SJCRH30 (cell line): ENCODE measurements at places on chromosomes 1 and 21. TPM values are rescaled to one million over a fixed set of nuclear protein-coding genes. Genes with fewer than 3 reads are reported as not detected.
A peak's percentile ranks its signal among the peaks of the same experiment; 100 is the strongest.

The TNFRSF8 gene
- 0.32 and 0.43 TPM in 2 replicates for total RNA-seq

The GPR3 gene
- 8.3 TPM in 2 replicates for total RNA-seq

DNA sequence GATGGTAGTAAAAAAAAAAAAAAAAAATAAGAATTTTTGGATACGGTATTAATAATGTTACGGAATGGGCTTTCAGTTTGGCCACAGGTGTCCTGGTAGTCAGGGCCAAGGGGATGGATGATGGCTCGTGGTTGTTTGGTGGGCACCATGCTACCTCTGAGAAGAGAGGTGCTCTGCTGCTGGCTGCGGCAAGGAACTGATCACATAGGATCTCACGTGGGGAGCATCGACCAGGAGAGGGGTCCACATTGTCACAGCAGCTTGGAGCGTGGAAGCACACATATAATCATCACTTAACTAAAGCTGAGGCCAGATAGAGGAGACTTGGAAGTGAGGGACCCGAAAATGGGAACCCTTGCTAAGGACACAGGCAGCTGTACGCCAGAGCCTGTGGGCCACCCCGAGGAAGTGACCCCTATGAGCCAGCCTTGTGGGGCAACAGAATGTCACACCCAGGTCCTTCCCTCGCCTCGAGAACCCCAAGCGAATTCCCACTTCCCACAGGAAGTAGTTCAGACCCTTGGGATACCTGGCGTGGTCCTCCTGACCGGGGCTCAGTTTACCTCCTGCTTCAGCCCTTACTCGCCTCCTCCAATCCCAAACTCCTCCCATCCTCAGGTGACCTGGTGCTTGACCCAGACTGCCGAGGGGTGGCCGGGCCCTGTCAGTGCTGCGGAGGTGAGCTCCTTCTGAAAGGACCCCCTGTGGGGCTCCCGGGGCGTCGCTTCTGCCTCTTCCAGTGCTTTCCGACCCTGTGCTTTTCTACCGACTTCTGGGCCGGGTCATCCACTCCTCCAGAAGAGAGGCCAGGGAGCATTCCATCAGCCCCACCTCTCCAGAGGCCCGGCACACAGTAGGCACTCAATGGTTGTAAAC, 222.0 kb downstream of the CAMTA1 start:
- no peaks in the 10 kb centered on the region for H3K4me1 ChIP-seq
- no peak for DNase-seq
- peaks cover 67% of the 10 kb centered on the region for H3K27me3 ChIP-seq
- no peak overlapping the region for H3K27ac ChIP-seq

GRCh38 chr1:28509705-28510272, 3.9 kb downstream of the RCC1 start:
- H3K27me3 ChIP-seq = peaks cover 14% of the 10 kb centered on the region
- peak overlapping the region; percentile 87 for H3K27ac ChIP-seq
- peak overlapping the region; percentile 82 for H3K4me3 ChIP-seq

GRCh38 chr1:223840254-223840653, 5.5 kb downstream of the TP53BP2 start:
- H3K36me3 ChIP-seq = no peaks in the 10 kb centered on the region
- no peak overlapping the region for H3K4me3 ChIP-seq
- no peak overlapping the region for H3K27ac ChIP-seq
- H3K27me3 ChIP-seq = no peaks in the 10 kb centered on the region

GRCh38 chr1:35659589-35659988, 18.3 kb upstream of the PSMB2 start:
- DNase-seq = no peak
- no peaks in the 10 kb centered on the region for H3K4me1 ChIP-seq
- H3K36me3 ChIP-seq = no peaks in the 10 kb centered on the region
- no peaks in the 10 kb centered on the region for H3K27me3 ChIP-seq

DNA sequence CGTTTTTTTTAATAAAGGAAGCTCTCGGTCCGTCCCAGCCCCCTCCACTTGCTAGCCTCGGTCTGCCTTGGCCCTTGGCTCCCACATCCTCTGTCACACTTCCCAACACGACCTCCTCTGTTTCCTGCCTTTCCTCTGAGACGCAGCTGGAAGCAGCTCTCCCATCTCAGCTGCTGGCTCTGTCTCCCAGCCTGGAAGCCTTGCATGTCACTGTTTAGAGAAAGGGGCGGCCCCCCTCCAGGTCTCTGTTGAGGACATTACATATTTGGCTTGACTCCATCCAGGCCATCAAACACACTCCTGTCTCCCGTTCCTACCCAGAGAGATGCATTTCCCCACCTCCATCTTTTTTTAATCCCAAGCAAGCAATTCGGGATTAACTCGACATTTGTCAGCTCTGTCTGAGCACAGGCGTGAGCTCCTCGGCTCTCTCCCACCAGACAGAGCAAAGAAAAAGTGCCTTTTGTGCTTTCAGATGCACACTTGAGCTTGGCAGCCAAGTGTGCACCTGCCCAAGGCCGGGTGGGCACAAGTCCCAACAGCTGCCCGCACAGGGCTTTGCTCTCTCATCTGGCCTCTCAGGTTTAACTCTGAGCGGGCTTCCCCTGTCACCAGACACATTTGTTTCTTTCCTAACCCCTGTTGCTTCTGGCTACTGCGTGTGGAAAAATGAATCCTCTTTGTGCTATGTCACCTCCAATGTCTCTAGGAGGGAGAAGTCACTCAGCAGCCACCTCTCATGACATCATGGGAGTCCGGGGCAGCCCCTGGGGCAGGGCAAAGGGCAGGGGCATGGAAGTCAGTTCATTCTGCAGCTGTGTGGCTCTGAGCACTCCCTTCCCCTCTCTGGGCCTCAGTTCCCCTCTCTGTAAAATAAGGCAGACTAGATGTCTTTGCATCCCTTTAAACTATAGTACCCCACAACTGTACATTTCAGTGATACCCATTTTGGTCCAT, 108.3 kb downstream of the KCND3 start:
- peak; percentile 82 for DNase-seq
- H3K27me3 ChIP-seq = no peaks in the 10 kb centered on the region
- H3K27ac ChIP-seq = peak overlapping the region; percentile 46
- peak overlapping the region; percentile 2; the same call in 1 of the 2 replicates for H3K4me3 ChIP-seq
- H3K4me1 ChIP-seq = peaks cover 47% of the 10 kb centered on the region

- H3K4me3 ChIP-seq = no peak overlapping the region
- H3K4me1 ChIP-seq = peaks cover under 1% of the 10 kb centered on the region; the same call in 1 of the 2 replicates
- DNase-seq = no peak
- H3K27ac ChIP-seq = no peak overlapping the region
- H3K27me3 ChIP-seq = no peaks in the 10 kb centered on the region
- no peaks in the 10 kb centered on the region for H3K36me3 ChIP-seq
These were observed 347.4 kb upstream of the ADGRL2 start for GRCh38 chr1:81453367-81453703.

- H3K4me3 ChIP-seq = no peak overlapping the region
- H3K27me3 ChIP-seq = no peaks in the 10 kb centered on the region
- no peaks in the 10 kb centered on the region; the same call in 1 of the 2 replicates for H3K4me1 ChIP-seq
- H3K36me3 ChIP-seq = no peaks in the 10 kb centered on the region
These were observed 88.9 kb upstream of the NGF start for GRCh38 chr1:115426956-115427355.

DNA sequence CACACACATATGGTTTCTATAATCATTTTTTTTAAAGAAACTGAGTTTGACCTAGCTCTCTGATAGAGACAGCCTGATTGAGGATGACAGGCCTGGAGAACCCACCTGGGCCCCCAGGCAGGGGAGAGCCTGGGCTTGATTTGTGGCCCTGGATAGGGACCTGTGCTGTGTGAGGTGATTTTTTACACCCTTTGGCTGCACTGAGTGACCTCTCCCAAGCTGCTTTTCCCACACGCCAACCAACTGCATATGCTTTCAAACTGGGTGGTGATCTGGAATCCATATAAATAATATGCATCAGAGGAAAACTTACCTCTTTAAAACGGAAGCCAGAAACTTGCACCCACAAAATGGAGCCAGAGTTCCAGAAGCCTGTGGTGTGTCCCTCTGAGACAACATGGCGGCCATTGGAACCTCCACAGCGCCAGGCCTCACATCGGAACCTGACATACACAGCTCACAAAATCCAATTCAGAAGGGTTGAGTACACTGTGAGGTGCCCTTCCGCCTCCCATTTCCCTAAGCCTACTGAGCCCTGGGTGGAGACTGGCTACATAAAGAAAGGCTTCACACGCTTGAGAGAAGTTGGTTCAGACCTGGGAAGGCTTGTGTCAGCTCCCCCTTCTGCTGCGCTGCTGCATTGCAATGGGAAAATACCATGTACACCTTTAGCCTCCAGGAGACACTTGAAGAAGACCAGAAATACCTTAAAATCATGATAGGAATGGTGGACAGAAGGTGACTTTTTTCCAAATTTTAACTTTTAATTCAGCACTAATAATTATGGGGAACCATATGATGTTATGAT, 160.7 kb downstream of the HHIPL2 start:
- no peaks in the 10 kb centered on the region for H3K4me1 ChIP-seq
- H3K36me3 ChIP-seq = no peaks in the 10 kb centered on the region
- DNase-seq = peak; percentile 41
- no peak overlapping the region for H3K27ac ChIP-seq
- H3K27me3 ChIP-seq = no peaks in the 10 kb centered on the region; the same call in 1 of the 2 replicates

GRCh38 chr1:16612332-16613172, 812 bp downstream of the NBPF1 start:
- H3K27ac ChIP-seq = no peak overlapping the region
- H3K4me3 ChIP-seq = peak overlapping the region; percentile 94
- H3K27me3 ChIP-seq = no peaks in the 10 kb centered on the region
- peaks cover 8% of the 10 kb centered on the region for H3K4me1 ChIP-seq
- DNase-seq = peak; percentile 76

DNA sequence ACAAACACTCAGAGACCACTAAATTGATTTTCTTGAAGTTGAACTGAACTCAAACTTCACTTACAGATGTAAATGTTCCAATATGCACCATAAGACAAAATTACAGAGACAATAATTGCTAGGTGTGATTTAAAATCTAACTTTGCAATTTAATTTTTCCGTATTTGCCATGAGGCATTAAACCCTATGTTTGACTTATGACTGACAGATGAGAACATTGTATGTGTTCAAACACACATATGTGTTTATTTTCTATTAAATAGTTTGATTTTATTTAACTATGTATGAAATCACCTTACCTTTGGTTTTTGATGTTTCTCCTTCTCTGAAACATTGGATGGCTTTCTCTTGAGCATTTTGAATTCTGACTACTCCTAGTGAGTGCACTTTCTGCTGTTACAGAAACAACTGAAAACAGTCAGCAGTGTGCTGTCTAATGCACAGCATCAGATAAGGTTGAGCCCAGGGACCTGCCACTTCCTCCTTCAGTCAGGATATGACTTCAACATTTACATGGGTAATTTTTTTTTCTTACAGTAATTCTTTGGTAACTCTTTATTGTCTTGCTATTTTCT, at the start of gene SAMSN1:
Gene SAMSN1, minus strand, starts transcription at position 410 of the 575 bp plus-strand sequence. Its CDS starts 54 bp downstream, at position 356.
- no peak within 1 kb of the TSS for H3K27ac ChIP-seq
- no peak within 1 kb of the TSS for H3K4me3 ChIP-seq
- H3K4me1 ChIP-seq = peaks cover 8% of the 10 kb centered on the region
- DNase-seq = no peak
- H3K36me3 ChIP-seq = no peaks in the 10 kb centered on the region

The COPA gene
- total RNA-seq = 107 TPM in 2 replicates

- DNase-seq = no peak
- H3K36me3 ChIP-seq = peaks cover 66% of the 10 kb centered on the region
- no peaks in the 10 kb centered on the region for H3K4me1 ChIP-seq
- no peak overlapping the region for H3K4me3 ChIP-seq
These were observed 81.7 kb downstream of the PIK3CD start for GRCh38 chr1:9733160-9733789.

The ADAMTSL4 gene
- total RNA-seq = not detected in 2 replicates

The HMGCL gene
- 8.8 and 9.2 TPM in 2 replicates for total RNA-seq

DNA sequence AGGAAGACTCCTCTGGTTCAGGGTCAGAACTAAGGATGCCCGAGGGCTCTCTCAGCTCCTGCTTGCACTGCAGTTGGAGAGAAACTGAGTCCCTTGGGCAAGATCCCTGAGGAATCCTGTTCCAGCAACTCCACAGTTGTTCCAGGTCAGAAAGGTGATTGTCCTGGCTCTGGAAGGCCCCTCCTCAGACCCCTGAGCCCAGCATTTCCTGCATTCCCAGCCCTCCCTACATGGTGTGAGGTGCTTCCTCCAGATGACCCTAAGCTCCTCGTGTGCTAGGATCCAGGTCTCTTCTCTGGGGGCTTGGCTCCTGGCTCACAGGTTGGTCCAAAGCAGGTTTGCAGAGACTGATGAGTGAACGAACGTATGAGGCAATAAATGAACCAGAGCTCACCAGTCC, 11.5 kb downstream of the LDLRAD1 start:
- H3K27me3 ChIP-seq = no peaks in the 10 kb centered on the region
- H3K36me3 ChIP-seq = no peaks in the 10 kb centered on the region
- H3K27ac ChIP-seq = no peak overlapping the region
- no peak for DNase-seq

GRCh38 chr21:43193088-43193650, 24.4 kb downstream of the CRYAA start:
- H3K27me3 ChIP-seq = no peaks in the 10 kb centered on the region
- H3K4me3 ChIP-seq = no peak overlapping the region
- no peaks in the 10 kb centered on the region for H3K36me3 ChIP-seq
- H3K27ac ChIP-seq = no peak overlapping the region
- H3K4me1 ChIP-seq = peaks cover 15% of the 10 kb centered on the region

- H3K4me3 ChIP-seq = peak overlapping the region; percentile 33
- no peaks in the 10 kb centered on the region for H3K27me3 ChIP-seq
- DNase-seq = peak; percentile 93
- no peaks in the 10 kb centered on the region for H3K36me3 ChIP-seq
- peak overlapping the region; percentile 89 for H3K27ac ChIP-seq
These were observed 94.4 kb downstream of the SLC35F3 start for GRCh38 chr1:233998891-233999290.

The IVL gene
- not detected in 2 replicates for total RNA-seq

GRCh38 chr1:4652631-4653327, 1.6 kb upstream of the AJAP1 start:
- peak; percentile 56 for DNase-seq
- H3K27ac ChIP-seq = no peak overlapping the region
- no peak overlapping the region for H3K4me3 ChIP-seq
- H3K36me3 ChIP-seq = no peaks in the 10 kb centered on the region
- H3K27me3 ChIP-seq = no peaks in the 10 kb centered on the region; the same call in none of the 2 replicates
- no peaks in the 10 kb centered on the region for H3K4me1 ChIP-seq

DNA sequence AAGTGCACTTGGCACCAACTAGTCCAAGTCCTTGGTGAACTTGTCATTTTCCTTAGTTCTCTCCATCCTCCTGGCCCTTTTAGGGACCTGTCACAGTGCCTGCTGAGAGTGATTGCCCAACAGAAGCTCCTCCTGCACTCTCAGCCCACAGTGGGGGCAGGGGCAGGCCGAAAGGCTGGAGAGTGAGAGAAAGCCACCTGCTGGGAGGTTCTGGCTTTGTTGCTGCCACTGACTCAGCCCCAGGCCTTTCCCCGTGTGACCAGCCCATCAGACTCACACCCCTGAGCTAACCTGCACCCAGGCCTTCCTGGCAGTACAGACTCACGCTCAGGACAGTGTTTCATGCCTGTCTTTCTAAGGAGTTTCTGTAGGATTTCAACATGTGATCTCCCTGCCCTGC, 17.1 kb upstream of the PROK1 start:
- H3K4me1 ChIP-seq = no peaks in the 10 kb centered on the region
- H3K27ac ChIP-seq = no peak overlapping the region
- no peak for DNase-seq
- H3K36me3 ChIP-seq = no peaks in the 10 kb centered on the region
- no peak overlapping the region for H3K4me3 ChIP-seq

- no peaks in the 10 kb centered on the region for H3K36me3 ChIP-seq
- no peak overlapping the region for H3K27ac ChIP-seq
- H3K4me1 ChIP-seq = peaks cover 9% of the 10 kb centered on the region; the same call in 1 of the 2 replicates
- DNase-seq = no peak
- no peak overlapping the region for H3K4me3 ChIP-seq
These were observed 4.6 kb downstream of the PEAR1 start for GRCh38 chr1:156898161-156898566.

- H3K4me1 ChIP-seq = no peaks in the 10 kb centered on the region
- no peaks in the 10 kb centered on the region for H3K36me3 ChIP-seq
- no peak overlapping the region for H3K27ac ChIP-seq
- H3K27me3 ChIP-seq = no peaks in the 10 kb centered on the region
These were observed 8.5 kb upstream of the FYB2 start for GRCh38 chr1:56827711-56828110.
